ENCODE measurements at places on chromosomes 5 and 9.
A peak's percentile ranks its signal among the peaks of the same experiment; 100 is the strongest.

- DNase-seq = no peak
Observed at GRCh38 chr5:157177953-157178352, 2.7 kb upstream of the ITK start.

- no peak for DNase-seq
Observed at GRCh38 chr9:114995681-114996221, 65.4 kb upstream of the TNFSF8 start.

GRCh38 chr5:8538821-8539220, 669.9 kb downstream of the MTRR start:
- DNase-seq = no peak

- no peak for DNase-seq
Observed at GRCh38 chr5:127910307-127910956, 173.1 kb upstream of the SLC12A2 start.

DNA sequence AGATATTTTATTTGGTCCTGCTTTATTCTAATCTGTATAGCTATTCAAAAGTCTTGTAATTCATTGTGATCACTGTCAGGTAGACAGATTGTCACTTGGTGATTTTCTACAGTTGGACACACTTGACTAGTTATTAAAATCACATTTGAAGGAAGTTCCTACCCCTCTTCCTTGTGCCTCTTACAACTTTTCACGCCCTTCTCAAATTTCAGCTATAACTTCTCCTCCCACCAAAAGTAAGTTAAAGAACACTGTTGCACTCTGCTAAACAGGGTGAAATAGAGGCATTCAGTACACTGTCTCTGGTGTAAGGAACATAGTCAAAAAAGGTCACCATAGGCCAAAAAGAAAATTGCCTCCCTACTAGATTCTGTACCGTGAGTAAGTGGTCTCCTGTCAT, 142.1 kb upstream of the POU5F2 start:
- no peak for DNase-seq

GRCh38 chr5:40480392-40480791, 199.3 kb upstream of the PTGER4 start:
- DNase-seq = no peak

DNA sequence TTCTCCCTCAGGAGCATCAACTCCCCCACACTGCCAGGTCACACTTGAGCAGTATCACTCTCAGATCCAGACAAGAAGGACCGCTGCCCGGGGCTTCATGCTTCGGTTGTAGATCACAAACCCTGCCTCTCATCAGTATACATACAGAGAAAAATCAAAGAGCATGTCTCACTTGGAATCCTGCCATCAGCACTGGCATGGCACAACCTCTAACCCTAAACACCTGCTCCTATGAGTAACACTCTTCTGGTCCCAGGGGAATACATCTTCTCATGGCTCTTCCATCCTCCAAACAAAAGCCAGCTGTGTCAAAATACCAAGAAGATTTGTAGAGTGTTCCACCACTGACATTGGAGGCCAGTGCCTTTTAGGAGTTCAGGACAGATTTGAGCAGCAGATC, 84.8 kb upstream of the MIER3 start:
- no peak for DNase-seq

DNA sequence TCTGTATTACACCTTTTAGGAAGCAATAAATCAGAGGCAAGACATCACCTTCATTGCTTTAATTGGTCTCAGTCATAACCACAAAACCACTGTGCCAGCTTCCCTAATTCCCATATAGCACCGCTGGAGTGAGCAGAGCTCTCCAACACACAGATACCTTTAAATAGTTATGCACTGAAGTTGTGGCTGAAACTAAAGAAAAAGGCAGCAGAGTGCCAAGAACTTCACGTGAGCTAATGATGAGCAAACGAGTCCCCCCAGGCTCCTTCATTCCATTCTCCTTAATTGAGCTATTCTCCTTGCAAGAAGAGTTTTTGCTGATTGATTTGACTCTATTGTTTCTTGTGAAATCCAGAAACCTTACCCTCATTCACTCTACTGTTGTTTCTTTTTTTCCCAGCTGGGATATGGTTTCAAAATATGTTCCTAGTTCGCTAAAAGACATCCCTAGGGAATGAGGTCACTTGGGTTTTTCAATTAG, 501.5 kb downstream of the SPATA31D1 start:
- no peak for DNase-seq

GRCh38 chr9:99690573-99690972, 131.1 kb upstream of the NR4A3 start:
- no peak for DNase-seq

GRCh38 chr5:109045710-109046109, 298.0 kb downstream of the FER start:
- no peak for DNase-seq

GRCh38 chr9:89978185-89978584, 373.4 kb downstream of the GADD45G start:
- no peak for DNase-seq

- no peak for DNase-seq
Observed at GRCh38 chr5:147063943-147064342, 170.9 kb upstream of the STK32A start.

DNA sequence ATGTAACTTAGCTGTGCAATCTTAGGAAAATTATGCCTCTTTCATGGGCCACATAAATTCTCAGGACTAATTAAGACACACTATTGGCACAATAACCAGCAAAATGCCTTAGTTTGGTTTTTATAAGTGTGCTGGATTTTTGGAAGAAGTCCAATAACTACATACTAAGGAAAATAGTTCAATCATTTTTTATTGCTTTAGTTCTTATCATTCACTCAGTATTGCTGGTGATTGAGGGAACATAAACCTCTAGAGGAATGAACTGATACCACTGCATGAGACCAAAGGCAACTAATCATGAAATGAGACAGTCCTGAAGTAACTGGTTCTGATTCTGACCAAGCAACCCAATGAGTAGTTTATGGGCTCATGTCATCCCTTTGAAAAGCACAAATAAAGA, 571.5 kb downstream of the PDE4D start:
- DNase-seq = no peak

DNA sequence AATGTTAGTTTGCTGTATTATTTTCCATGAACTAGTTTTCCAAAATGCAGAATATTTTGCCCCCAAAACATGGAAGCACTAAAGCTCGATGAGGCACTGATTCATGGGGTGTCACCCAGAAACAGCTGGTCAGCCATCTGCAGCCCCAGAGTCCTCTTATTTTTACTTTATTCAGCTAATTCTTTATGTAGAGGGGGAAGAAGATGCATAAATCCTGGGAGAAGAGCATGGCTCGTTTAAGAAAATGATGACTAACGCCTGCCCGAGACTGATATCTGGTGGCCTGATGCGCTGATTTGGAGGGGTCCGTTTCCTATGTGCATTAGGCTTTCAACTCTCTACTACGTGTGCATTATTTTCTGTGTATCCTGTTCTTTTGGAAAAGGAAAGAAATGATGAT, 390.3 kb upstream of the MEF2C start:
- DNase-seq = no peak

DNA sequence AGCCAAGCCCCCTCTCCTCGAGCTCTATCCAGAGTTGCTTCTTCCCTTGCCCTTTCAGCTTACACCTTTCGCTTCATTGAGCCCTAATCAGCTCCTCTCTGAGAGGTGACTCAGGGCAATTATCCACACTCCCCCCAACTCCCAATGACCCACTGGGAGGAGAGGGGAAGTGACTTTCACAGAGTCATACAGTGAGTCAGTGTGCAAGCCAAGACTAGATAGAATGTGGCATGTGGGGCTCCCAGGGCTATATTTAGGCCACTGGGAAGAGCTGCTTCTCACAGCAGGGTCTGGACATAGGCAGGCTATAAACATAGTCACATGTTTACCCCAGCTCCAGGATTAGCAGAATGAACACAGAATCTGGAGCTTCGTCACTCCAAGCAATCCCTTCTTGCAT, 57.4 kb downstream of the NRG2 start:
- peak; percentile 21 for DNase-seq

DNA sequence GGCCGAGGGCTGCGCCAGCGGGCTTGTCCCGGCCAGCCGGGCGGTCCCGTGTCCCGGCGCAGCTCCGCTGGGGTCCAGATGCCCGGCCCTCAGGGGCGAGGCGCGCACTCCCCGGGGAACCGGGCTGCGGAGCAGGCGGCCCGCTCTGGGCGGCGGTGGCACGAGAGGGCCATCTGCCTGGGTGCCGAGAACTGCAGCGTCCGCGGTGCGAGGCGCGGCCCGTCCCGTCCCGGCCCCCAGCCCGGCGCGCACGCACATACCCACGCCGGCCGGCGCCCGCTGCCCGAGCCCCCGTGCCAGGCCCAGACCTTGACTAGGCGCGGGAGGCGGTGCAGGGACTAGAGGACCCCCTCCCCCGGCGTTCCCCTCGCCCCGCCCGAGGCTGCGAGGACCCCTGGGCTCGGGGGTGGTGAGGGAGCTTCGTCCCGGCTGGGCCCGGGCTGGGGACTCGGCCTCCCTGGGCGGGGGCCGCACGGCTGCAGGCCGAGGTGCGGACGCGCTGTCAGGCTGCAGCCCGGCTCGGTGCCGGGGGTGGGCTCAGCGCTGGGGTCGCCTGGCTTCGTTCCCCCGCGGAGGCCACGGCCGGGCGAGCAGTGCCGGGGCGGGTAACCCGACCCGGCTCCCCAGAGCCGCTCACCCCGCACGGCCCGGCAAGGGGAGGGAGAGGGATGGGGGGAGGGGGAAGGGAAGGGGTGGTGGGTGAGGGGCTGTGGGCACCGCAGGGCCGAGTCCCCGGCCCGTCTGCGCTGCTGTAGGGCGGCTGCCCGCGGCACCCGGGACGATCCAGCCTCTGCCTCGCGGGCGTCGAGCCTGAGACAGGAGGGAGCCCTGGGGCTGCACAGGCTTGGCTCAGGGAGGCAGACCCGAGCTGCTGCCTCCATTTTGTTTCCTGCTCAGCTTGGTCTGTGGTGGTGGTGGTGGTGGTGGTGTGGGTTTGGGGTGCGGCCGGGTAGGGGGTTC, 1.2 kb upstream of the NSD1 start:
- no peak for DNase-seq

GRCh38 chr5:60271517-60271916, 378.0 kb upstream of the PDE4D start:
- no peak for DNase-seq

GRCh38 chr5:64074533-64074932, 91.1 kb upstream of the RNF180 start:
- peak; percentile 21 for DNase-seq

DNA sequence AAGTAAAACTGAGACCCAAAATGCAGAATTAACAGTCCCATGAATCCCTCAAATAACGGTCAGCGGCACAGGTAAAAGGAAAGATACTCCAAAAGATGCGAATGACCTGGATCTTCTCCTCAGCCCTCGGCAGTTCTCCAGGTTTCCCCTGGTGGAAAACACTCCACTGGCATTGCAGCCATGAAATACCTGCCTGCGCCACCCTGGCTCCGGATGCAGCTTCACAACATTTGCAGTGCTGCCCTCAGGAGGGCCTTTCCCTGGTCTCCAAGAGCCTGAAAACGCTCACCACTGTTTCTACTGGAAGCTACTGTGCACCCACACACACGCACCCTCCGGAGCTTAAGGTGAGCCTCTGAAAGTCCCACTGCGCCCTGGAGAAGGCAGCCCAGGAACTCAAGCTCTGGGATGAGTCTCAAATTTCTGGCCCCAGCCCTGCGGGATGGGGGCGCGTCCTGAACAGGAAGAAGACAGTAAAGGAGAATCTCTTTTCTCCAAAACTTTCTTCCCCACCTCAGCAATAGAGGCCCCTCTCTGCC, 612 bp downstream of the UGT3A2 start:
- DNase-seq = no peak

- peak; percentile 22 for DNase-seq
Observed at GRCh38 chr5:32852535-32852934, 141.4 kb downstream of the NPR3 start.

DNA sequence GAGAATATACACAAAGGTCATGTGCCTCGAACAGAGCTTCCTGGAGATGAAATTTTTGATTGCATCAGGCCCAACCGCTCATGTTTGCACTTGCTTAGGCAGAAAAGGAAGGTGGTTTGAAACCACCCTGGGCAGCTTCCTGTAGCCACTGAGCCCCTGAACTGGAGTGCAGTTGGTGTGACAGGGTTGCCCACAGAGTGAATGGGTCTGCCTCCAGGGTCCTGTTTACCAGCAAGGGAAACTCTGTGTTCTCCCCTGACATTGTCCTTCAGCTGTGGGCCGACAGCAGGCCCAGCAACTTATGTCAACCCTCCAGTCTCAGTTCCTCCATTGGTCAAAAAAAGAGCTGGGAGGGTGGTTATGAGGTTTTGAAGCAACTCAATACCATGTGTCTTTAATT, 289.6 kb downstream of the KIF4B start:
- no peak for DNase-seq

GRCh38 chr9:69121155-69122081, 52.7 kb upstream of the TJP2 start:
- peak; percentile 72 for DNase-seq

- no peak for DNase-seq
Observed at GRCh38 chr9:21864505-21864904, 62.1 kb downstream of the MTAP start.

GRCh38 chr9:108374626-108375025, 481.2 kb downstream of the ACTL7B start:
- DNase-seq = no peak

DNA sequence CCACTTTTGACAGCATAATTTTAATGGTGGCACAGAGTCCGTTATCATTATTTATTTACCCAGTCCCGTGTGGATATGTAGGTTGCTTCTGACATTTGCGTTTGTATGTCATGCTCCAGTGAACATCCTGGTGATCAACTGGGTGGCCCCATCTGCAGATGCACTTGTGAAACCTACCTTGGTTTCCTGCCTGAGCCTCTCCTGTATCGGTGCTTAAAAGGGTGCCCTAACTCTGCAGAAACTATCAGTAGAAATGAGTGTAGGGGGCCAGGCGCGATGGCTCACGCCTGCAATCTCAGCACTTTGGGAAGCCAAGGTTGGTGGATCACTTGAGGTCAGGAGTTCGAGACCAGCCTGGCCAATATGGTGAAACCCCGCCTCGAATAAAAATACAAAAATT, 92.1 kb upstream of the IER5L start:
- no peak for DNase-seq

DNA sequence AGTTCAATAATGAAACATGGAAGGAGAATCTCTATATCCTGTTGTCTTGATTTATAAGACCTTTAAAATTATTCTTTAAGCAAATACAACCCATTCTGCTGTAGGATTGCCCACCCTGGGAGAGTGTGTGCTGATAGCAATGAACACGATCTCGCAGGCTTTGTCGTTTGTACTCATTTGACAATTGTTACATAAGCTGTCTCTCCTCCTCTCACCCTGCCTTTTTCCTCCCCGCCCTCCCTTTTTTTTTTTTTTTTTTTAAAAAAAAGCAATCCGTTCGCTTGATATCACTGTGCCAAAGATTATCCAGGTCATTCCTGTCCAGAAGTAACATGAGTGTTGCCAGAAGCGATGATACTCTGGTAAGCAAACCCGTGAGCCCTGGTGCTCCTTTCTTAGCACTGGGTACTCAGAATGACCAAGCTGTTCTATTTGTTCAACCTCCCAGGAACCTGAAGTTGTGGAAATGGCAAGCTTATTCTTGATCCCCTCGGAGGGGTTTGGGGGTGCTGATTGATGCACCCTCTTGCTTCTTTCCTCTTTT, 82.7 kb upstream of the CTSL start:
- no peak for DNase-seq

- DNase-seq = no peak
Observed at GRCh38 chr5:136768457-136768856, 403.1 kb upstream of the TRPC7 start.
